ENCODE measurements at places on chromosomes 4 and X.

- no peak for DNase-seq
Observed at GRCh38 chr4:47213106-47213505, 181.7 kb downstream of the GABRB1 start.

DNA sequence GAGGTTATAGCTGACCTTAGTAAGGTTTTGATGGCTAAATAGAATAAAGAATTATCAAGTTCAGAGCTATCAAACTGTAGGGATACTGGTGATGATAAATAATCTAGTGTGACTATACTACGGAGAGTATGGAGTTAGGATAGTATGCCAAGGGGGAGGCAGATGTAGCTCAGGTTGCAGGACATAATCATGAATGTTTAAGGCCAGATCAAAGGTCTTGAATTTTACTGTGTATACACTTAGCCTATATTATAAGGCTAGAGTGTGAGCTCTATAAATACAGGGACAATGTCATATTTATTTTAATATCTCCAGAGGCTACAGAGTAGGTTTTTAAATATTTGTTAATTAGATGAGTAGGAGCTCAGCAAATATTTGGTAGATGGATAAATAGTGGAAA lies 131.1 kb upstream of the STIM2 start:
- no peak for DNase-seq

GRCh38 chrX:133771086-133771646 lies 214.2 kb downstream of the GPC3 start:
- no peak for DNase-seq

DNA sequence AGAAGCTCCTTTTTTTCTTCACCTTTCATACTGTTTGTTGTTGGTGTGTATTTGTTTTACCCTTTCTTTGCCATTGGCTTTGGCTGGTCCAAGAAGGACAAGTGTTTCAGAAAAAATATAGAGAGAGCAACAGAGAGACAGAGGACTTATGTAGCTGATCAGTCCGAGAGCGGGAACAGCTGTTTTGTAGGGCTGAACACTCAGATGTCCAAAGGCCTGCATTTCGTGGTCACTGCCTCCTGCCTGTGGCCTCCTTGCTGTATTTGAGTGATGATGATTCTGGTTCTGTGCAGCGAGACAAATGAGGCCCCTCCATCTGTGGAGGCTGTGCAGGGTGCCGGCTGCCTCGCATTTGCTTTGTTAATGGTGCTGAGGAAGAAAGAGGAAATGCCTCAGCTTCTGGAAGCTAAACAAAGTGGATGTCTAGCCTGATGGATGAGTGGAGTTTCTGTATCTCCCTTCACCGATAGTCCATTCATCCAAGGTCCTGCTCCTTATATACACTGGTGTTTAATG lies 19.8 kb upstream of the STOX2 start:
- DNase-seq = no peak

GRCh38 chr4:168600796-168601583 lies 104.1 kb downstream of the PALLD start:
- no peak for DNase-seq

DNA sequence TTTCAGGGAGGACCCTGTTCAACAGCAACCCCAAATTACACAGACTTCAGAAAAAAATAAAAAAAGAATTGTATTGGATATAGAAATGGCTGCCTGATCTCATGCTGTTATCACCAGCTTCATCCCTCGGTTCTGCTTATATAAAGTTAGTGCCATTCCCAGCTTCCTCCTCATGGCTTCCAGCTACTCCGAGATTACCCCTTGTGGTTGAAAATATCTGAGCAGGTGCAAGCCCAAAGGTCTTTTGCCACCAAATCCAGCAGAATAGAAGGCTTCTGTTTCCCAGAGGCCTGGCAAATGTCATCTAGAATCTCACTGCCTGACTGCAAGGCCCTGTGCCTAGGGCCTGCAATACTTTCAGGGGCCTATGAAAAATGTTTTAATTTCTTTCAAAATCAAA lies 13.8 kb upstream of the HPGDS start:
- no peak for DNase-seq

- DNase-seq = no peak
Observed at GRCh38 chr4:147198411-147199051, 252.9 kb upstream of the TTC29 start.

- DNase-seq = no peak
Observed at GRCh38 chr4:163087805-163088204, 78.9 kb downstream of the NAF1 start.

- peak; percentile 37 for DNase-seq
Observed at GRCh38 chr4:80073473-80074008, 512 bp upstream of the ANTXR2 start.

GRCh38 chr4:117773064-117773936 lies 261.0 kb upstream of the NDST3 start:
- DNase-seq = no peak

GRCh38 chr4:66840178-66840577 lies 705.1 kb downstream of the CENPC start:
- DNase-seq = no peak

DNA sequence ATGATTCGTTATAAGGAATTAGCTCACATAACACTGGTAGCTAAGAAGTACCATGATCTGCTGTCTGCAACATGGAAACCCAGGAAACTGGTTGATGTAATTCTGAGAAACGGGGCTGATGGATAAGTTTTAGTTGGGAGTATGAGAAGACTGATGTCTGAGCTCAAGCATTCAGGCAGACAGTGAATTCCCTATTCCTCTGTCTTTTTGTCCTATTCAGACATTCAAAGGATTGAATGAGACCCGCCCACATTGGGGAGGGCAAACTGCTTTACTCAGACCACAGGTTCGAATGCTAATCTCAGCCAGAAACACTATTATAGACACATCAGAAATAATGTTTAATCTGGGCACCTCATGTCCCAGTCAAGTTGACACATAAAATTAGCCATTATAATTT lies 515.5 kb downstream of the STPG2 start:
- no peak for DNase-seq

- peak; percentile 81 for DNase-seq
Observed at GRCh38 chrX:72018277-72019112, 107.8 kb downstream of the NHSL2 start.

GRCh38 chr4:106854569-106855351 lies 181.4 kb downstream of the DKK2 start:
- DNase-seq = no peak

DNA sequence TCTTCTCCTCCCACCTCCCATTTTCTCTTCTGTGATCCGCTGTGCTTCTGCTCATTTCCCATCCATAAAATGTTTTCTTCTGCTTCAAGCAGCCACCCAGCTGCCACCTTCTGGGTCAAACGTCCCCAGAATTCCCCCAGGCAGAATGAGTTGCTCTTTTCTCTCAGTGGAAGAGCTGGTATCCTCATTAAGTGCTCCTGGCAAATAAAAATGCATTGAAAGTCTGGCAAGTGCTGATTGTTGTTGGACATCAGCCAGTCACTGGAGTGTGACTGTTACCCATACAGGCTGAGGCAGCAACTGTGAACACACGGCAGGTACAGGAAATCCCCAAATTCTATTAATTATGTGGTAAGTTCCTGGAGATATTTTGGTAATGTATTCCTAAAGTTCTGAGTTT lies 52.6 kb downstream of the LIMCH1 start:
- no peak for DNase-seq

Data from CD8-positive, alpha-beta T cell (primary cell).